ENCODE measurements at places on chromosomes 4 and X. TPM values are rescaled to one million over a fixed set of nuclear protein-coding genes. Genes with fewer than 3 reads are reported as not detected.

DNA sequence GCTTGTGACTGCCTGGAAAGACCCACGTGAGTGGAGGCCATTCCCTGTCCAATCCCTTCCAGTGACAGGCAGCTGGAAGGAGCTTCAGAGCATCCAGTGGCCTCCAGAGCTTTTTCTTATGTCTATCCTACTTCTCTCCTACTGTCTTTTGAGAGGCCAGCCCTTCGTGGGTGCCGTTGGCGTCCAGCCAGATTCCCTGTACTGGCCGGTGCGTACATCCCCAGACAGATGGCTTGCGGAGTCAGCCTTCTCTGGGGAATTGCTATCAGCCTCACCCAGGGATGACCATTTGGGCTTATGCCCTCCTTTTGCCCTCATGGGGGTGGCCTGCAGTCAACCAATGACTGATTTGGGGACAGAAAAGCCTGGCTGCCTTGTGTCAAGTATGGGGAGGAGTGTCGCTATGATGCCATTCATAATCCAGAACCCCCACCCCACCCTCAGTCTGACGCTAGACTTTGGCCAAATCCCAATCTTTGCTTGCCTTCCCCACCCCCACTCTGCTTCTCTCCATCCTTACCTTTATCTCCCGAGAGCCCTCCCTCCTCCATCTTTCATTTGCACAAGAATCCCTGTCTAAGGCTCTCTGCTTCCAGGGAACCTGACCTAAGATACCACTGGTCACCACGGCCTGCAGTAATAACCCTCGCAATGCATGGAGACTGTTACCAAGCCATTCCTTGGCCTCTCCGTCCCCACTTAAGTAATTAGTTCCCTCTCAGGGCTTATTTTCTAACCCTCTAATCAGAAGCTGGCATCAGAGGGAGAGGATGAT lies 150.3 kb upstream of the BCOR start:
- DNase-seq: no peak

The FDCSP gene
- polyA plus RNA-seq: 3.0 TPM

DNA sequence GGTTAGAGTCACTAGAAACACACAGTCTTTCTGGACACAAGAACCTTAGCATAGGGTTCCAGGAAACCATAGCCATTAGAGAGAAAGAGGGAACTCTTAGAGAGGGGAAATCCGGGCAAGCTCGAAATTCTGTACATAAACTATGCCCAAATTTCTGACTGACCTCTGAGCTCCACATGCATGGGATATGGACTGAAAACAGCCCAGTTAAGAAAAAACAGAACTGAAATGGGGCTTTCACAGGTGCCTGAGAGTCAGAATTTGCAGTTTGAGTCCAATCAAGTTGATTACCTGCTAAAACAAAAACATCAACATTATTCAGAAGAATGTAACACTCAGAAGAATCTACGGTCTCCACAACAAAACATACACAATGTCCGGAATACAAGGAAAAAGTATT lies 13.1 kb downstream of the DCHS2 start:
- no peak for DNase-seq

GRCh38 chr4:46993075-46994006 lies at the start of gene GABRA4:
Gene GABRA4 (minus strand): TSS chr4:46993581. CDS start chr4:46993424, 157 bp downstream.
- peak; percentile 22 for DNase-seq

DNA sequence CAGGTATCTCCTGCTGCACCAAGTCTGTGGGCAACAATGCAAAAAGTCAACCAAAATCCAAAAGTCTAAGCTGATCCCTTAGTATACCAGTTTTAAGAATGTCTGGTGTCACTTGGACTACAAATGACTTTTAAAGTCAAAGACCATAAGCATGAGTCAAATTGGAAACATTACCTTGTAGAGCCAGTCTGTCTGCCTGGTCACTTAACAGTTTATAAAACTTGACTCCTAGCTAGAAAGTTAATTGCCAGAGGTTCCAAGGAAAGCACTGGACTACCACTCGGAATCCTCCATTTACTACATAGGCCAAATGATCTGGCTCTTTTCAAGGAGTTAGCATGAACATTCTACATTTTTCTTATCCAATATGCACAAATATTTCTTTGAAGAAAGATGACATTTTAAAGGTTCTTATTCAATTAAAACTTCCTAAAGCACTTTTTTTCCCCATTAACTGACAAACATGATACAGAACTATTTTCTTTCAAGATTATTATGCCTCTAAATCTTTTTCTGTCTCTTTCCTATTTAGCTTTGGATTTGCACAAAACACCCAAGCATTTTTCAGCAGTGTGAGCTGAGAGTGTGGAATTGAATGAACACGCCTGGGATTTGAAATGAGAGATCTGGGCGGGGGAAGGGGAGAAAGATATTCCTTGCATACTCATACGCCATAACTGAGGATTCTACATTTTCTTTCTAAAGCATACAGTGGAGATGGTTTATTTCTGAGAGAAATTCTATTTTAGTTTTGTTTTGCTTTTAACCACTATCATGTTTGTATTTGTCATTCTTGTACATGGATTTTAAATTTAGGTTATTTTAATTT lies 188.4 kb downstream of the SHROOM3 start:
- peak; percentile 58 for DNase-seq

GRCh38 chr4:102411408-102411807 lies 66.1 kb upstream of the SLC39A8 start:
- no peak for DNase-seq

The PCDH11X gene
- 0.03 TPM for polyA plus RNA-seq

The SEC24D gene
- 56.0 TPM for polyA plus RNA-seq

The CSAG1 gene
- not detected for polyA plus RNA-seq

DNA sequence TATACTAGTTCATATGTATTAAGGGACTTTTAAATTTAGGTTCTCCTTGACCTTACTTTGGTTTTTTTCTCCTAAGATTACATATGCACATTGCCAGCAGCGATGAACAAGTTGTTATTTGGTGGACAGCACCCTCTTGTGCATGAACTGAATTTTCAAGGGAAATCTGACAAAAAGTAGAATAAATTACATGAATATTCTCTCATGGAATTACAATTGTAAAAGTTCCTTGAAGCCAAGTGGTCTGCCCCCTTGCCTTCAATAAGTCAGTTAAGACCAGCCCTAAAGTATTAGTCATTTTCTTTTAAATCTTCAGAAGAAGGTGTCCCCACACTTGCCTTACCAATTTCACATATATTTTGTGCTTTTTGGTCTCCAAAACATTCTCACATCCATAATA lies 30.7 kb upstream of the SMARCA5 start:
- peak; percentile 31 for DNase-seq

- no peak for DNase-seq
These were observed 48.8 kb downstream of the SHOX start for GRCh38 chrX:679291-679979.

The CCKAR gene
- polyA plus RNA-seq: not detected

- DNase-seq: no peak
These were observed 46.2 kb downstream of the SEPTIN11 start for GRCh38 chr4:76995776-76996175.

DNA sequence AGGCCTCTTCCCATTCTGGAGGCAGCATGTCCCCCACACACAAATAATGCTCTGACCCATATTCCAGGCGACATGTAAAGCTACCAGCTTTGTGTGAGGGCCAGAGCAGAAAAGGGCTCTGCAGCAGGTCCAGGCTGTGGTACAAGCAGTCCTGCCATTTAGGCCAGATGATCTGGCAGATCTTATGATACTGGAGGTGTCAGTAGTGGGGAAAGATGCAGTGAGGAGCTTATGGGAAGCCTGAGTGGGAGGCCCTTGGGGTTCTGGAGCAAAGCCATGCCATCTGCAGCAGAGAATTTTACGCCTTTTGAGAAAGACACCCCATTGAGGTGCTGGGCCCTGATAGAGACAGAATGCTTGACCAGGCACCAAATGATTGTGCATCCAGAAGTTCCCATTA lies 7.7 kb downstream of the SYN1 start:
- no peak for DNase-seq

GRCh38 chr4:67880866-67881610 lies 2.8 kb downstream of the TMPRSS11D start:
- DNase-seq: peak; percentile 77

DNA sequence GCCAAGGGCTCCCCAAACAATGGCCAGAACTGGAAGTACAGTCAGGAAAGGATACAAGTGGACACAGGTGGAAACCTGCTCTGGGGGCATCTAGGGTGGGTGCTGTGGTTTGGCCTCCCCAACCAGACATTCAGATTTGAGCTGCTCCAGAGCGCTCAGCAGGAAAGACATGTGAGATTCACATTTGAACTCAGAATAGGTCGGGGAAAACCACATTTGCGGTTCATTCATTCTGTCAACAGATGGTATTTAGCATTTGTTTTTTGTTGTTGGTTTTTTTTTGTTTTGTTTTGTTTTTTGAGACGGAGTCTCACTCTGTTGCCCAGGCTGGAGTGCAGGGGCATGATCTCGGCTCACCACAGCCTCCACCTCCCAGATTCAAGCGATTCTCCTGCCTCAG lies 44.0 kb downstream of the STEEP1 start:
- no peak for DNase-seq

- no peak for DNase-seq
These were observed 257.7 kb downstream of the ADAMTS3 start for GRCh38 chr4:72311291-72311690.

GRCh38 chrX:25013632-25014365 lies 2.0 kb downstream of the ARX start:
- no peak for DNase-seq

The C4orf54 gene
- 78.0 TPM for polyA plus RNA-seq

The INPP4B gene
- 47.5 TPM for polyA plus RNA-seq

DNA sequence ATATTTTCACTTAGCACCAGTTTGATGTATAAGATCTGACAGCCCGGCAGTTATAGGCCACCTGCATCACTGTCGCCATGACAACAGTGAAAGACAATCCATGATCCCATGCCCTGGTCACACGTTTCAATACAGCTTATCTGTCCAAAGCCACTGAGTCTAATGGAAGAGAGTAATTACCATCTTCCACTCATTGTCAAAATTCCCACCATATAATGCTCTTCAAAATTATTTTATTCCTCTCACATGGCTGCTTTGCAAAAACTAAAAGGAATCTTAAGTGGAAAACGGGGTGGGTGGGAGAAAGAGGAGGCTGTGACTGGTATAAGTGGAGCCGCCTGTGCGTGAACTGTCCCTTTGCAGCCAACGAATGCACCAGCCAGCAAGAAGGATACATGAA lies 44.2 kb downstream of the MAML3 start:
- DNase-seq: no peak

The CSAG2 gene
- polyA plus RNA-seq: not detected

- DNase-seq: no peak
These were observed 137.8 kb downstream of the RAPGEF2 start for GRCh38 chr4:159240687-159241086.

DNA sequence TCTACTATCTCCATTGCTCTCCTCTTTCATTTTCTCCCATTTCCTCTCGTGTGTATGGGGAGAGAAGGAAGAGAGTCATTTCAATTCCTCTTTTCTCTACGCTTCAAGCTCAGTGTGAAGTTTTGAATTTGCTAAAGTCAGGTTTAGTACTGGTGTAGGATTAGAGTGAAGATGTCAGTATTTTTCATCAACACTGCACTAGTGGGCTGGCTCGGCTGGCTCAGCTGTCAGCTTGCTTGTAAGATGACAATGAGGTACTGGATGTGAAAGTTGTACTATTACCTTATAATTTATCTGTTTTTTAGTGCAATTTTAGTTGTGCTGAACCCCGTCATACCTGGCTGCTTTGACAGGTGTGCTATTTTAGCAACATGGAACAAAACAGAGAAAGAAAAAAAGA lies 2.1 kb upstream of the SH2D1A start:
- DNase-seq: no peak

The NEUROG2 gene
- not detected for polyA plus RNA-seq

Data from muscle of back (tissue), 13 donors.